ENCODE measurements at places on chromosomes 3 and 15. TPM values are rescaled to one million over a fixed set of nuclear protein-coding genes. Genes with fewer than 3 reads are reported as not detected.

Gene AMIGO3
- polyA plus RNA-seq, result 3.9 TPM

Gene LRRN1
- 1.7 TPM for polyA plus RNA-seq

Gene PPP1R14D
- 2.6 TPM for polyA plus RNA-seq

Gene KNSTRN
- polyA plus RNA-seq, result 5.3 TPM

Gene ECE2
- 25.4 TPM for polyA plus RNA-seq

Gene FGF12
- 6.0 TPM for polyA plus RNA-seq

Gene SLC28A1
- 0.11 TPM for polyA plus RNA-seq

Gene PLCB2
- polyA plus RNA-seq, result 5.3 TPM

Gene UQCC5
- 41.8 TPM for polyA plus RNA-seq

Gene DNAJA4
- polyA plus RNA-seq, result 16.1 TPM

Gene SLC9C1
- 0.07 TPM for polyA plus RNA-seq

Gene CRYGS
- 16.6 TPM for polyA plus RNA-seq

Gene GHSR
- polyA plus RNA-seq, result 0.85 TPM

Gene HHATL
- polyA plus RNA-seq, result 17.8 TPM

Gene CD96
- polyA plus RNA-seq, result 0.16 TPM

Gene KCNAB1
- polyA plus RNA-seq, result 4.9 TPM

Gene SKOR1
- polyA plus RNA-seq, result 0.54 TPM

Gene IMPG2
- polyA plus RNA-seq, result 0.04 TPM

Gene KLHL40
- 0.12 TPM for polyA plus RNA-seq

Gene C3orf80
- polyA plus RNA-seq, result 0.23 TPM

Gene RARB
- 0.49 TPM for polyA plus RNA-seq

Gene ACOX2
- polyA plus RNA-seq, result 7.9 TPM

Gene SNRPN
- 67.5 TPM for polyA plus RNA-seq

Gene GOLGA6D
- not detected for polyA plus RNA-seq

Gene HDGFL3
- polyA plus RNA-seq, result 10.5 TPM

Gene GOLGA6L26
- not detected for polyA plus RNA-seq

Gene NR2E3
- 0.59 TPM for polyA plus RNA-seq

Gene SLC24A5
- polyA plus RNA-seq, result not detected

Data from pancreas (tissue), 10 donors.